LNCaP clone FGC (cell line): ENCODE measurements at places on chromosomes 4 and X.

GRCh38 chr4:6175426-6175825, 24.9 kb downstream of the JAKMIP1 start:
- no peak for DNase-seq

GRCh38 chrX:110396735-110397134, 38.1 kb downstream of the RTL9 start:
- DNase-seq: no peak

- no peak for DNase-seq
These were observed 325.4 kb upstream of the GALNT7 start for GRCh38 chr4:172843192-172843591.

DNA sequence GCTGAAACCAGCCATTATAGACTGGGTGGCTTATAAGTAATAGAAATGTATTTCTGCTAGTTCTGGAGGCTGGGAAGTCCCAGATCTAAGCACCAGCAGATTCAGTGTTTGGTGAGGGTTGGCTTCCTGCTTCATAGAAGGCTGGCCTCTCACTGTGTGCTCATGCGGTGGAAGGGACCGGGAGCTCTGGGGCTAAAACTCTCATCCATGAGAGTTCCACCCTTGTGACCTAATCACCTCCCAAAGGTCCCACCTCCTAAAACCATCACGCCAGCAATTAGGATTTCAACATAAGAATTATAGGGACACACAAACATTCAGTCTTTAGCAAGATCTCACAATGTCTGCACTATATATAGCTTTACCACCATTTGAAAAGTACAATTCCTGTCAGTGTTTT, 215.2 kb downstream of the CBR4 start:
- DNase-seq: no peak

GRCh38 chr4:179634862-179635261, 2192.6 kb upstream of the AGA start:
- no peak for DNase-seq

GRCh38 chrX:18649498-18649951, 22.4 kb downstream of the RS1 start:
- no peak for DNase-seq

- no peak for DNase-seq
These were observed 91.2 kb upstream of the SORBS2 start for GRCh38 chr4:185903205-185903604.

GRCh38 chr4:106522839-106523238, 154.3 kb upstream of the GIMD1 start:
- DNase-seq: no peak

- DNase-seq: no peak
These were observed 127.7 kb downstream of the COL4A6 start for GRCh38 chrX:108310506-108310905.

GRCh38 chrX:91389026-91389425, 45.6 kb upstream of the PABPC5 start:
- DNase-seq: no peak

DNA sequence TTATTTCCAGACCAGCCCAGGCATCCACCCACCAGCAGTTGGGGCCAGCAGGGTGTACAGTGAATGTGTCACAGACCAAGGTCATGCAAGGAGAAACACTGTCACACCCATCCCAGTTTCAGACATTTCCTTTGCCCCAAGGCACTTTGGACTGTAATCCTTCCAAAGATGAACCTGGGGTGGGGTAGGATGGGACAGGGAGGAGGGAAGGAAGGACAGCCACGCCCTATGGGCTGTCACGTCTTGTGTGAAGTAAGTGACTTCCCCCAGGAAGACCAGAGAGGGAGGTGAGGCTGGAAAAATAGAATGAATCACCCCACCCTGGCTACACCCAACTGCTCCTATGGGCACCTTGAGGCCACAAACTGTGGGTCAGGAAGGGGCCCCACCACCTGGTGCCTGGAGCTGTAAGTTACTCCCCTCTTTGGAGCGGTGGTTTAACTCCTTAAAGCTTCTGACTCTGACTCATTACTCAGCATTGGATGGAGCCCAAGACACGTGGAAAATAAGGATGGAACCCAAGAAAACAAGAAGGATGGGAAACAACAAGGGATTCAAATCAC, 349.9 kb upstream of the KLF3 start:
- DNase-seq: no peak

DNA sequence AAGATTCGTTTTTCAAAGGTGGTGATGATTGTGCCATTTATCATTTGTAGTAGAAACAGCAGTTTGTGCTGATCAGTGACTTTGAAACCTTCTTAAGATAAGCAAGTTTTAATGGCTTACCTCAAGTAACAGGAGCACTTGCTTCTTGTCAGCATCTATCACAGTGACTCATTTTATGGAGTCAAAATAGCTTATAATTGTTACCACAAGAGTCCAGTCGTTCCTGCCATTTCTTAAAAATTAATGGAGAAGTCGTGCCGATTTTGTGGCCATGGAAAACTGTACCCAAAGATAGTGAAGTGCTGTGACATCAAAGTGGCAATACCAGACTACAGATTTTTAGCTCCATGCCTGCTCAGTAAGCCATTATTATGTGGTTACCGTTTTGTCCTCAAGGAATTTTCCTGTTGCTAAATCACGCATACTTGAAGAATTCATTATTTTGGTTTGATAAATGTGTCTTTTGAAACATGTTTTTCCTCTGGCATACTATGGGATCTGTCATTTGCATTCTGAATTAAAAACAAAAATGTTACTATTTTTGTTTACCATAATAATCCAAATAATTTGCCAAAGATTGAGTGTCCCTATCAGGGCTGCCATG, 129.9 kb downstream of the CBR4 start:
- no peak for DNase-seq

DNA sequence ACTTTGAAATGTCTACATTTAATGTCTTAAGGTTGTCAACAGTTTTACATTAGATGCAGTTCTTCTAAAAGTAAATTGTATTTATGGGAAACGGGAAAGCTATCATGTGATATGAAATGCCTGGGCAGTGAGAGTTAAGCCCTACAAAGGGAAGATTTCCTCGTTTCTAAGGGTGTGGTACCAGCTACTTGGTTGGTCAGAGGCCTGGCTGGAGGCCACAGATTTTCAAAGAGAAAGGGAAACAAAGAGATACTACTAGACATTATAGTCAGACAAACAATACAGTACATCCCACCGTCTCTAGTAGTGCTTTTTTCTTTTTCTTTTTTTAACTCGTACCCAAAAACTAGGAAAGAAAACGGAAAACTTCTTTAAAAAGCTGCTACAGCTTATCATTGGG, 467.8 kb downstream of the PCDH7 start:
- DNase-seq: no peak
